Activated naive CD8-positive, alpha-beta T cell treated with anti-CD3 and anti-CD28 coated beads, Interleukin-2, amount 10 ng/mL, durations not matched to agents 7 days and 5 days (primary cell): ENCODE measurements at places on chromosomes 7 and 10. TPM values are rescaled to one million over a fixed set of nuclear protein-coding genes. Genes with fewer than 3 reads are reported as not detected.

- H3K4me1 ChIP-seq: no peaks in the 10 kb centered on the region
- no peaks in the 10 kb centered on the region for H3K36me3 ChIP-seq
Observed at GRCh38 chr7:48337012-48337621, 165.9 kb downstream of the ABCA13 start.

DNA sequence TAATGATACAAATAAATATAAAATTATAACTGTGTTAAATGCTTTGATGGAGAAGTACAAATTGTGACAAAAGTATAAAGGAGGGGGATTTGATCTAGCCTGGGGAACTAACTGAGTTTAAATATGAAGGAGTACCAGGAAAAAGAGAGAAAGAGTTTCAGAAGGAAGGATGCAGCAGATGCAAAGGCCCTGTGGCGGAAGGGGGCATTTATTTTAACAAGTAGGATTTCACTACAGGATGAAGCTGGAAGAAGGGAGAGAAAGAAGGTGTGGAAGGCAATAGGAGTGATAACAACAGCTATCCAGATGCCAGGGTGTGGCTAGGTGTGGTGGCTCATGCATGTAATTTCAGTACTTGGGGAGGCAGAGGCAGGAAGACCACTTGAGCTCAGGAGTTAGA is 55.8 kb downstream of the AKR1B1 start:
- peaks cover 19% of the 10 kb centered on the region for H3K27me3 ChIP-seq
- H3K4me3 ChIP-seq: no peak overlapping the region
- no peaks in the 10 kb centered on the region for H3K36me3 ChIP-seq
- H3K27ac ChIP-seq: no peak overlapping the region

- no peak for DNase-seq
- no peak overlapping the region for H3K4me3 ChIP-seq
- H3K27ac ChIP-seq: no peak overlapping the region
- peaks cover 2% of the 10 kb centered on the region for H3K4me1 ChIP-seq
- peaks cover 17% of the 10 kb centered on the region for H3K36me3 ChIP-seq
Observed at GRCh38 chr7:30447466-30447865, 31.1 kb downstream of the NOD1 start.

Gene CELF2
- 168 TPM for total RNA-seq

Gene UPK3BL2
- total RNA-seq: 20.7 TPM

GRCh38 chr7:17493446-17493845 is 195.0 kb downstream of the AHR start:
- H3K27ac ChIP-seq: no peak overlapping the region
- peaks cover 13% of the 10 kb centered on the region for H3K4me1 ChIP-seq
- peaks cover 5% of the 10 kb centered on the region for H3K36me3 ChIP-seq
- peaks cover 6% of the 10 kb centered on the region for H3K27me3 ChIP-seq

GRCh38 chr7:54995610-54996363 is 23.0 kb upstream of the EGFR start:
- H3K27me3 ChIP-seq: peaks cover 3% of the 10 kb centered on the region
- H3K27ac ChIP-seq: peak overlapping the region; percentile 18
- no peak for DNase-seq
- H3K4me3 ChIP-seq: no peak overlapping the region
- no peaks in the 10 kb centered on the region for H3K36me3 ChIP-seq

DNA sequence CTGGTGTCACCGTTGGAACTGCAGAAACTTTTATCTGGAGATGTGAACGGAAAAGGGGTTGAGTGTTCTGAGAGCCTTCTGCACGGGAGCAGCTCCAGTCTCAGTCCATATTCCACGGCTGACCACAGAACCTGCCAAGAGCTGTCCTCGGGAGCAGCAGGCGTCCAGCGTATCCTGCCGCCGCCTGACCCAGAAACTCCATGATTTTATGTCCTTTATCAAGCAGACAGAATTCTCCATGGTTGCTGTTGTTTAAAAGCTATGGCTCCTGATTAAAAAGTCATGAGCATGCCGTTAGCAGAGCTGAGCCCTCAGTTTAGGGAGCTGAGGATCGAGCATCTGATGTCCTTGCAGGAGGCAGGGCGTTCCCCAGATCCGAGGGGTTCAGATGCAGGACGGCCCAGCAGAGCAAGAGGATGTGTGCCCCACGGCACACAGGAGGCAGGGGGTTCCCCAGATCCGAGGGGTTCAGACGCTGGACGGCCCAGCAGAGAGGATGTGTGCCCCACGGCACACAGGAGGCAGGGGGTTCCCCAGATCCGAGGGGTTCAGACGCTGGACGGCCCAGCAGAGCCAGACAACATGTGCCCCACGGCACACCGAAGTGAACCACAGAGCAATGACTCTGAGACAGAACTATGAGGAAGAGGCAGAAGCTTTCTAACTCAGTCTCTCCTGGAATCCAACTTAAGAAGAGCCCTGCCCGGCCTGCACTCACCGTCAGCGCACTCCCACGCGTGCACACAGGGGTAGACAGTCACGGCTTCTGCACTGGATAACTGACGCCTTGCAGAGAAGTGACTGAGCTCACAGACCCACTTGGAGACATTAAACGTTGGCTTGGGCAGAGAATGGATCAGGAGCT is 96.4 kb downstream of the WDR37 start:
- H3K36me3 ChIP-seq: no peaks in the 10 kb centered on the region
- no peak for DNase-seq
- H3K27me3 ChIP-seq: peaks cover 8% of the 10 kb centered on the region
- H3K4me3 ChIP-seq: no peak overlapping the region

DNA sequence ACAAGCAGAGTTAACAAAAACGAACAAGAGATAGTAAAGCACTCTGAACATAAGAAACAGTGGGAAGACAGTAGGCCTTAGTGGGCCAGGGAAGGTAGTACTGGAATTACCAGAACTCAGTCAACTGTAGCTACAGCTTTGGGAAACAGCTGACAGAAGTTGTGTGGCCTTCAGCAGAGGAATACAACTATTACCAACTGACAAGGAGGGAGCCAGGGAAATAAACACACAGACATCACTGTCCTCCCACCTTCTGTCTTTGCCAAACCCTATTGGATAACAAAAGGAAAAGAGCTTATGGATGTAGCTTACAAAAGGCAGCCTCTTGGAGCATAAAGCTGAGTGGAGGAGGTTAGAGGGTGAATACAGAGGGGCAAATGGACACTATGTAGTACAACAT is 15.4 kb downstream of the MICU1 start:
- H3K4me1 ChIP-seq: peaks cover 4% of the 10 kb centered on the region
- H3K27me3 ChIP-seq: no peaks in the 10 kb centered on the region

Gene CPED1
- total RNA-seq: not detected

GRCh38 chr10:101940916-101941315 is 97.3 kb upstream of the KCNIP2 start:
- peaks cover 16% of the 10 kb centered on the region for H3K36me3 ChIP-seq
- no peaks in the 10 kb centered on the region for H3K27me3 ChIP-seq
- H3K4me3 ChIP-seq: no peak overlapping the region
- peaks cover 1% of the 10 kb centered on the region for H3K4me1 ChIP-seq

- no peak overlapping the region for H3K27ac ChIP-seq
- no peaks in the 10 kb centered on the region for H3K27me3 ChIP-seq
- peaks cover 6% of the 10 kb centered on the region for H3K4me1 ChIP-seq
- no peak for DNase-seq
Observed at GRCh38 chr7:45684910-45685618, 110.9 kb downstream of the ADCY1 start.

Gene CTBP2
- total RNA-seq: 1.6 TPM

DNA sequence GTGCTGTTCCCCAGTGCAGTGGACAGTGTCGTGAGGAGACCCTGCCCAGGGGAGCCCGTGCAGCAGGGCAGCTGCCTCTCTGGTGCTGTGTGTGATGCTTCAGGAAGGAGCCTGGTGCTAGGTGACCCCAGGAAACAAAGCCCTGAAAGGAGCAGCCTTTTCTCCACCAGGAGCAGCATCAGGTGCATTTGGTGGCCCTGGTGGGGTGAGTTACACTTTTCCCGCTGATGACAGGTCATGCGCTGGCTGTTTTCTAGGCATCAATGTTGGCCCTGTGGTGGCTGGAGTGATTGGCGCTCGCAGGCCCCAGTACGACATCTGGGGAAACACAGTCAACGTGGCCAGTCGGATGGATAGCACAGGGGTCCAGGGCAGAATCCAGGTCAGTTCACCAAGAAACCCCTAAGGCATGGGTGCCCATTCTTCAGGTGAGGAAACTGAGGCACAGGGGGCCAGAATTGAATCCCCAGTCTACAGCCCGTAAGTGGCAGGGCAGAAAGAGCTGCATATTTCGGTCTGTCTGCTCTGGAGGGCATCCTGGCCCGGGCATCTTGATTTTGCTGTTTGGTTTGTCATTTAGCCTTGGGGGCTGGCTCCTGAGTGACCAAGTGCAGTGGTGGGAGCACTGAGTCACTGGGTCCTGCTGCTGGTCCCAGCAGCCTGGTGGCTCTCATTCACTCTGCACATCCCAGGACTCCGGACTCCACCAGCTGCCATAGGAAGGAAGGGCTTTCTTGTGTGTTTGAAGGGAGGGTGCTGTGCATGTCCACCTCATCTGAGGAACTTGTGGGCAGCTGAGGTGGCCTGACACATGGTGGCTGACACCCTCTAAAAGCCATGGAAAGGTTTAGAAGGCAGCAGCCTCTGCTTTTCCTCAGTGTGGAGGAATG is 136.3 kb downstream of the ADCY1 start:
- H3K27ac ChIP-seq: no peak overlapping the region
- H3K27me3 ChIP-seq: peaks cover 8% of the 10 kb centered on the region
- no peaks in the 10 kb centered on the region for H3K4me1 ChIP-seq
- no peak overlapping the region for H3K4me3 ChIP-seq
- H3K36me3 ChIP-seq: no peaks in the 10 kb centered on the region

Gene XRCC2
- total RNA-seq: 10.9 TPM

DNA sequence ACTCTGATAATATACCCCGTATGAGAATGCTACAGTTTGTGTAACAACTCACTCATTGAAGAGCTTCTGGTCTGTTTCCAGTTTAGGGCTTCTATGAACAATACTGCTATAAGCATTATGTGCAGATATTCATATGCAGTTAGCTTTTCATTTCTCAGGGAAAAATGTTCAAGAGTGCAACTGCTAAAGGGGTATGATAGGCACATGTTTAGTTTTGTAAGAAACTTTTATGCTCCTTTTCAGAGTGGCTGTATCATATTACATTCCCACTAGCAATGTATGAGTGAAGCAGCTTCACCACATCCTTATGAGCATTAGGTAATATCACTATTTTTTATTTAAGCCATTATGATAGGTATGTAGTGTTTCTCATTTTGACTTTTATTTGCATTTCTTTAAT is 182.6 kb upstream of the CXCL12 start:
- no peaks in the 10 kb centered on the region for H3K27me3 ChIP-seq
- DNase-seq: no peak
- H3K36me3 ChIP-seq: no peaks in the 10 kb centered on the region
- H3K4me1 ChIP-seq: no peaks in the 10 kb centered on the region
- H3K27ac ChIP-seq: no peak overlapping the region

- no peak for DNase-seq
- no peak overlapping the region for H3K27ac ChIP-seq
- no peaks in the 10 kb centered on the region for H3K4me1 ChIP-seq
- H3K4me3 ChIP-seq: no peak overlapping the region
Observed at GRCh38 chr10:125472010-125472607, 210.9 kb downstream of the TEX36 start.

DNA sequence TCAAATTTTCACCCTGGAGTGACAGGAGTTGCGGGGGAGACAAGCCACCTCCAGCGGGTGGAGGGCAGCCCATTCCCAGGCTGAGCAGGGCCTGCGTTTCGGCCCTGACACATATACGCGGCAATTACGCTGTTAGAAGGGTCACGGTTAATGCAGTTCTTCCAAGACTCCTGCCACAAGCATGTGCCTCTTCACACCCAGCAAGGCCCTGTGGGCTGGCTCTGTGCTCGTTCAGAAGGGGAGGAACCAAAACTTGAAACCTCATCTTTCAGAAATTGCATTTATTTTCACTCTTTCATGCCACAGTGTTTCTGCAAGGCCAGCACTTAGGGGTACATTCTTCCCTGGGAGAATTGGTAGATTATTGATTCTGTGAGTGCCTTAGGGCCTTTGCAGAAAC is 24.7 kb downstream of the LRMDA start:
- no peaks in the 10 kb centered on the region for H3K36me3 ChIP-seq
- H3K27me3 ChIP-seq: no peaks in the 10 kb centered on the region
- no peak overlapping the region for H3K27ac ChIP-seq
- H3K4me1 ChIP-seq: no peaks in the 10 kb centered on the region
- no peak for DNase-seq
- no peak overlapping the region for H3K4me3 ChIP-seq

DNA sequence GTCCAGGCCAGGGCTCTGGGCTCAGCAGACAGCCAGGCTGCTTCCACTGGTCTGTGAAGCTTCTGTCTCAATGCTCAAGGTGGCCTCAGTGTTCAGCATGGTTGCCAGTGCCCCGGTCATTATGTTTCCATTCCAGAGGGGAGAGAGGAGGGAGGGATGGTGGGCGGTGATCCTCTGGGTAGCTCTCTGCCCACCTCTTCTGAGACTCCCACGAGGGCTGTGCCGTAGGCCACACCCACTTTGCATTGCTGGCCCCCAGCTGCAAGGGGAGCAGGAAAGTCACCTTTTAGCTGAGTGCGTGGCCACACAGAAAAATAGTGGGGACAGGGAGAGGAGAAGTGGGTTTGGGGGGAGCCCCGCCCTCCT is 42.5 kb downstream of the FOXK1 start:
- peaks cover 27% of the 10 kb centered on the region for H3K4me1 ChIP-seq
- peaks cover 4% of the 10 kb centered on the region for H3K36me3 ChIP-seq
- H3K27ac ChIP-seq: peak overlapping the region; percentile 92
- H3K4me3 ChIP-seq: peak overlapping the region; percentile 91
- no peaks in the 10 kb centered on the region for H3K27me3 ChIP-seq
